ENCODE measurements at places on chromosomes 1 and 21.

DNA sequence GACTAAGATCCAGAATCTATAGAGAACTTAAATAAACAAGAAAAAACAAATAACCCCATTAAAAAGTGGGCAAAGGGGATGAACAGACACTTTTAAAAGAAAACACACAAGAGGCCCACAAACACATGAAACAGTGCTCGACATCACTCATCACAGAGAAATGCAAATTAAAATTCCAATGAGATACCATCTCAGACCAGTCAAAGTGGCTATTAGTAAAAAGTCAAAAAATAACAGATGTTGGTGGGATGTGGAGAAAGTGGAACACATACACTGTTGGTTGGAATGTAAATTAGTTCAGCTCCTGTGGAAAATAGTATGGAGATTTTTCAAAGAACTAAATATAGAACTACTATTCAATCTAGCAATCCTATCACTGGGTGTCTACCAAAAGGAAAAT, 143.1 kb downstream of the IFI44 start:
- DNase-seq = no peak

- no peak for DNase-seq
These were observed 4.4 kb upstream of the IGFN1 start for GRCh38 chr1:201186192-201186591.

DNA sequence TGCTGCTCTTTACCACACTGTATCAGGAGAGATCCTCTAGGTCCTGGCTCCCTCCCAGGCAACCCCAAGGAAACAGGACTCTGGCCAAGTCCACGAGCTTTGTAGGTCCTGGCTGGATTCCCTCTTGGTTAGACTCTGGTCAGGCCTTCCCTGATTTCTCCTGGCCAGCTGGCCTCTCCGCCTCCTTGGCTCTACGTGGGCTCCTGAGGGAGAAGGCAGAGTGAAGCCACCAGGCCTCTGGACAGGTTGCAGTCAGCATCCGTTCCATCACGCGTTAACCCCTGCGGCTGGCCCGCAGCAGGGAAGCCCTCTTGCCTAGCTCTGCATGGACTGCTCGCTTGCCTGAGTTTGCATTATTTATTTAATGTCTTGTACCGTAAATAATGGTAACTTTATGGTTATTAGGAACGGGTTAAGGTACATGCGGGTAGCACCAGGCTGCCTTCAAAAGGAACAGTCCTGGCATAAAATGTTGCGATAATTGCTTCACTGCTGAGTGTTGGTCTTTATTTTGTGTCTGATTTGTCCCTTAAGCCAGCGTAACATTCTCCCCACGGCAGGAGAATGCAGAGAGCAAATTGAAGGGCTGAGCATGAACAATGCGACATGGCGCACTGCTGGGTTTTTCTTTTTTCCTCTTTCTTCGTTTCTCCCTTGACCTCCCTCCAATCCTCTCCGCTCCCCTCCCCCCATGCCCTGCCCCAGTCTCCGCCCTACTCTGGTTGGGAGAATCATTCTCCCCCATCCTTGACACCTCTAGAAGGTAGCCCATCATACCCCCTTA, 100.3 kb downstream of the RNF220 start:
- no peak for DNase-seq

DNA sequence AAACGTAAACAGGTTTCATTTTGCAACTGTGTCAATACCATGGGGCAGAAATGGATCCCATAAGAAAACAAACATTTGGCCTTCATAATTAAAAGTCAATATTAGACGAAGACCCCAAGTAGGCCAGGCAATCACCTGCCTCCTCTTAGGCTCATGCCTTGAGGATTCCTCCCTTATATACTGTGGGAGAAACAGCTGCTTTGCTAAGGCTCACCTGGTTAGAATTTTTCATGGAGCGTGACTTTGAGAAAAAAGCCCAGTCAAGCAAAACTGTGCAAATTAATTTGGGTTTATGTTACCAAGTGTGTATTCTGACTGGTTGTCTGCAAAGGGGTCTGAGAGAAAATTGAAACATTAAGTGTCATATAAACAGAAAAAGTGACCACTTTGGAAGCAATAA, 605.3 kb upstream of the USP24 start:
- DNase-seq = no peak

GRCh38 chr1:1541956-1542765, 1.7 kb upstream of the TMEM240 start:
- no peak for DNase-seq

DNA sequence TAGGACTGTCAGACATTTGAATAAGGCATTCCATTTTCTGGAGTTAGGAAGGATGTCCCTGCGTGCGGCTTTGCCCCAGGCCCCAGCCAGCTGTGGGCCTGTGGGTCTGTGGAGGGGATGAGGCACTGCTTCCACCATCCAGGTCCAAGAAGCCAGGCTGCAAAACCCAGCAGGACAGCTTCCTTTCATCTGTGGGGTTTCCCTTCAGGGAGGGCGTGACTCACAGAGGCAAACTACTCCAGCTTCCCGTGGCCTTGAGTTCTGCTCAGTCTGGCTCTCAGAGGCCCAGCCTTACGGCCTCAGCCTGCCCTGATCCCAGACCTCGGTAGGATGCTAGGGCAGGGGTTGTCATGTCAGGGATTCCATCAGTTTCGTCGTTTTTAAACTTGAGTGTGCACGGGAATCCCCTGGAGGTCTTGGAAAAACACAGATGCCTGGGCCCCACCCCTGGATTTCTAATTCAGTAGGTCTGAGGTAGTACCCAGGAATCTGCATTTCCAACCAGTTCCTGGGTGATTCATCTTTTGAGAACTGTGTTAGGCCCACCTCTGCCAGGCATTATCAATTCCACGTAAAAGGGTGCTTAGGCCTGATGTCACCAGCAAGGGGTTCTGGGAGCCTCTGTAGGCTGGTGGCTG, 32.3 kb upstream of the TENT5C start:
- DNase-seq = peak; percentile 38

DNA sequence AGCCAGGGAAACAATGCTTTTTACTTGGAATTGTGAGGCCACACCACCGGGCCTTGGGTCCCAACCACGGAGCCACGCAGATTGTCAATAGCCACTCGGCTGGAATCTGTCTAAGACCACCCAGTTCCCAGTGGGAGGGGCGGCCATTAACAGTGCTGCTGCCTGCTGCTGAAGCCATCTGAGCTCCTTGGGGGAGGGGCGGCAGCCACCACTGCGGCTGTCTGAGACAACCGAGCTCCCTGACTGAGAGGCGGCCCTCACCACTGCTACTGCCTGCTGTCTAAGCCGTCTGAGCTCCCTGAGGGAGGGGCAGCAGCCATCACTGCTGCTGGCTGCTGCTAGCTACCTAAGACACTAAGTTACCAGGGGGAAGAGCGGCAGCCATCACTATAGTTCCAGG, 64.3 kb downstream of the DMRTA2 start:
- DNase-seq = no peak

DNA sequence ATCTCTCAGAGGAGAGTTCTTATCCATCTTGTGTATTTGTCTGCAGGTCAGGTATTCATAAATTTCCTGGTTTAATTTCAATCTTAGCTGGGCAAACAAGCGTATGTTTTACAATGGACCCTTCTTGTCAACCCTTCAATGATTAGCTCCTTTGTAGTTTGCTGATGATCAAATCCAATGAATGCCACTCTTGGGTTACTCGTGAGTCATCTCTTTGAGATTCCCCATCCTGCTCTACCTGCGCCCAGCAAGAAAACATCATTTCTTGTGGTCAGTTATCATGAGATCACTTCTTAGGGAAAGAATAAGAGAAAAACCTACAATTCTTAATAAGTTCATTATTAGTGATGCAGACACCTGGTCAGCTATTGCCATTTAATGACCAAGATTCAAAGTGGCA, 572.3 kb upstream of the PKN2 start:
- no peak for DNase-seq

GRCh38 chr1:117616967-117617366, 11.1 kb downstream of the TENT5C start:
- no peak for DNase-seq

DNA sequence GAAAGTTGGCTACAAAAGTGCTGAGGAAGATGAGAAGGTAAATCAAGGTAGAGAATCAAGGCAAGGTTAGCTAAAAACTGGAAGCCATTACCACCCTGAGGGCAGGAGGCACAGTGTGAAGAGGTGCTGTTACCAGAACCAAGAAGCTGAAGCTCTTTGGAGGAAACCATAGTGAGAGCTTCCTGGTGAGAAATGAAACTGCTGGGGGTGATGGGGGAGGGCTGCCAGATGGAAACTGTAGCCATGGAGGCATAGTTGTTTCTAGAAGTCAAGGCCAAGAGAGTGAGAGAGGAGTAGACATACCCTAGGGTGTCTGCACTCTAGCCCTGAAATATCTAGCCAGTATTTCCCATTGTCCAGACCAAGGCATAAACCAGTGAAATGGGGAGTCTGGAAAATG, 28.7 kb downstream of the IFI44 start:
- DNase-seq = peak; percentile 25

GRCh38 chr21:45440736-45441350, 35.9 kb downstream of the COL18A1 start:
- no peak for DNase-seq

GRCh38 chr1:228463009-228463558, 24.1 kb upstream of the RNF187 start:
- peak; percentile 37 for DNase-seq

DNA sequence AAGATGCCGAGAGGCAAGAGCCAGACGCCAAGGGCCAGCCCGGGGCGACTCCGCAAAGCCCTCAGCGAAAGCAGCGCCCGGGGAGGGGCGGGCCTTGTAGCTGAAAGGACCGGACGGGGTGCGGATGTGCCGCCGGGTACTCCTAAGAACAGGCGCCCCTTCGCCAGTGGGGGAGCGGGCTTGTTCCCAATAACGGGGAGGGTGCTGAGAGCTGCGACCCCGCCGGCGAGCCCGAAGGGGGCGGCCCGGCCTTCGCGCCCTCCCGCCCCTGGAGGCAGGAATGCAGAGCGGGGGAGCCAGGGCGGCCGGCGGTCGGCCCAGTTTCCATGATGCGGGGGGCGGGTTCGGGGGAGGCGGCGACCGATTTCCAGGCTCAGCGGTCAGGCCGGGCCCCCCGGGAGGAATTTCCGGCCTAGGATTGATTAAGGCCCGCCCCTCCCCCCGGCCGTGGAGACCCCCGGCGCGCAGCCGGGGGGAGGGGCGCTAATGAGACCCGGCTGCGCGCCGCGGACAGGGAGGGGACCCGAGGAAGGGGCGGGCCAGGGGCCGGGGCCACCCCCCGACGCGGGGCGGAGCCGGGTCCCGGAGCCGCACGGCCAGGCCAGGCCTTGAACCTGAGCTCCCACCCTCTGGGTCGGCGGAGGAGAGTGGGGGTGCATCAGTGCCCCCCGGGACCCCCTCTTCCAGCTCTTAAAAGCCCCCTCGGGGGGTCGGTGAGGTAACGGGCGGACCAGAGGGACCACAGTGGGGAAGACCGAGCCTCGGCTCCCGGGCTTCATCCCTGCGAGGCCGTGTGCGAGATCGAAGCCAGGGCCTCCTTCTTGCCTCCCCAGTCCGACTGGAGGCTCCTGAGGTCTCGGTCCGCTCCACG, 898 bp upstream of the TMEM200B start:
- DNase-seq = peak; percentile 79

DNA sequence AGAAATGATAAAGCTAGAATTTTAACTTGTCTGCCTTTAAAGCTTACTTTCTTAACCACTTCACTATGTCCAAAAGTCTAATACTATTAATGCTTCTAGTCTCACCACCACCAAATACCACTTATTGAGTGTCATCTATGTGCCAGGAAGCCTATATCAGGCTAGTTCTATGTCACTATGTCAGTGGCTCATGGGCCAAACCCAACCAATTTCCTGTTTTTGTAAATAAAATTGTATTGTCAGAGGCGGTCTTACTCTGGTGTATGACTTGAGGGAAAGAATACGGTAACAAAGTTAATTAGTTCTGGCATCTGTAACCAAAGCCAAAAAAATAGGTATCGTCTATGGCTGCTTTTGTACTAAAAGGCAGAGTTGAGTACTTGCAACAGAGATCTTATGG, 14.8 kb downstream of the F5 start:
- no peak for DNase-seq

DNA sequence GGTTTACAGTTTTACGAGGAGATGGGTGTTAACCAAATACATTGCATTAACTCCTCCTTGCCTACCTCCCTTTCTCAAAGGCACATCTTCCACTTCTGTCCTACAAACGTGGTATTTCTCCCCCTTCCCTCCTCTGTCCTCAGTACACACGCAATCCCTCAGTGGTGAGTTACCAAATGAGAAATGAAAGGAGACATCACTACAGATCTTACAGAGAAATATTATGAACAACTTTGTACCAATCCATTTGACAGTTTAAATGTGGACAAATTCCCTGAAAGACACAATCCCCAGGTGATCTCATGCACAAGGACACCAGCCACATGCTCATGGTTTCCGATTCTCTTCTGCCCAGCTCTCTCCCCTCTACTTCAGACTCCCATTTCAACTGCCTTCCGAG, 6.4 kb downstream of the LACTBL1 start:
- DNase-seq = no peak

- DNase-seq = no peak
These were observed 46.1 kb upstream of the KAZN start for GRCh38 chr1:14552246-14552965.

DNA sequence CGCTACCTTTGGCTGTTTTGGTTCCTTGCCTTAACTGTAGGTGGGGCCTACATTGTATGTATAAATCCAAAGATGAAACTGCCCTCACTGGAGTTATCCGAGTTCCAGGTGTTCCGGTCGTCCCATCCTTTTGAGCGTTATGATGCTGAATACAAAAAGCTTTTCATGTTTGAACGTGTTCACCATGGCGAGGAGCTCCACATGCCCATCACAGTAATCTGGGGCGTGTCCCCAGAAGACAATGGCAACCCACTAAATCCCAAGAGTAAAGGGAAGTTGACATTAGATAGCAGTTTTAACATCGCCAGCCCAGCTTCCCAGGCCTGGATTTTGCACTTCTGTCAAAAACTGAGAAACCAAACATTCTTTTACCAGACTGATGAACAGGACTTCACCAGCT, 139.5 kb downstream of the TLR5 start:
- DNase-seq = no peak

DNA sequence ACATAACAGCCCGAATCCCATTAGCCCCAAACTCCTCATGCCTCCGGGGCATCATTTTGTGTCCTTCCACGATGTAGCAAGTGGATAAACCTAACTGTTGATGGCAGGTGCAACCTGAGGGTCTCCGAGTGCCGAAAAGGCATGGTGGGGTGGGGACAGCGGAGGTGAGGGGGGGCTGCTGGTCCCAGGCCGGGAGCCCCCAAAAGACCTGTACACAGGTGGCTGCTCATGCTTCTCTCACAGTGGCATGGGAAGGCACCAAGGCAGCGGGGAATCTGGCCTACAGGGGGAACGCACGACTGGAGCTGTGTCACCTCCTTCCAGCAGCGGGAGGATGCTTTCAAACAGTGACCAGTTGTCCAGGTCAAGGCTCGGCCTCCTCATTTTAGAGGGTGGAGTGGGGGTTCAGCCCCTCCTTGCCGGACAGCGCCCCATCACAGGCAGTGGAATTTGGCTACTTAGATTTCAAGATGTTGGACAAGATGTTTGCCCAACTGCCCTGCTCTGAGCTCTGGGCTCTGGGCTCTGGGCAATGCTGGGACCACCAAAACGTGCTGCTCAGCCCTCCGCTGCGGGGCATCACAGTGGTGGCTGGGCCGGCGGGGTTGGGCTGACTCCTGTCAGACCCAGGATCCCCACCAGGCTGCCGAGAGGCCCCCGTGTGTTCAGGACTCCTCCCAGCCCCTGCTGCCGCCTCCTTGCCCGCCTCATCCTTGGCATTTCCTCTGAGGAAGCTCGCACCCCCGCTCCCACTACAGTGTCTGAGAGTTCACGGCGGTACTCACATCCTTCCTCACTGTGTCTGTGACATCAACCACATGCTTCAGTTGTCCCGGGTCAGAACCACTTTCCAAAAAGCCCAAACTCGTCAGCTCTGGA, 7.6 kb downstream of the DNMT3L start:
- no peak for DNase-seq

GRCh38 chr1:209624558-209625549, 27.4 kb downstream of the LAMB3 start:
- DNase-seq = no peak
